ENCODE measurements at places on chromosomes 11 and 22. TPM values are rescaled to one million over a fixed set of nuclear protein-coding genes. Genes with fewer than 3 reads are reported as not detected.

The RIBC2 gene
- total RNA-seq, result 9.3 TPM

The NCR3LG1 gene
- total RNA-seq, result 14.4 TPM

The CHRM4 gene
- 1.0 TPM for total RNA-seq

The OR51B4 gene
- 0.17 TPM for total RNA-seq

The BTG4 gene
- total RNA-seq, result 0.39 TPM

The HNRNPUL2 gene
- 32.6 TPM for total RNA-seq

The CALCA gene
- 2.5 TPM for total RNA-seq

The NAA40 gene
- 19.3 TPM for total RNA-seq

The MFRP gene
- total RNA-seq, result not detected

The F2 gene
- 0.39 TPM for total RNA-seq

The LYVE1 gene
- 56.5 TPM for total RNA-seq

The C11orf52 gene
- 0.88 TPM for total RNA-seq

The SPA17 gene
- total RNA-seq, result 29.6 TPM

The GLB1L2 gene
- 2.0 TPM for total RNA-seq

The ADM gene
- 67.6 TPM for total RNA-seq

The CHRDL2 gene
- total RNA-seq, result 0.30 TPM

The OR52H1 gene
- total RNA-seq, result 0.40 TPM

The NCF4 gene
- 9.0 TPM for total RNA-seq

The KDELR3 gene
- total RNA-seq, result 28.5 TPM

The POU2AF2 gene
- not detected for total RNA-seq
